A673 (cell line): ENCODE measurements at places on chromosomes 4 and X. TPM values are rescaled to one million over a fixed set of nuclear protein-coding genes. Genes with fewer than 3 reads are reported as not detected.

DNA sequence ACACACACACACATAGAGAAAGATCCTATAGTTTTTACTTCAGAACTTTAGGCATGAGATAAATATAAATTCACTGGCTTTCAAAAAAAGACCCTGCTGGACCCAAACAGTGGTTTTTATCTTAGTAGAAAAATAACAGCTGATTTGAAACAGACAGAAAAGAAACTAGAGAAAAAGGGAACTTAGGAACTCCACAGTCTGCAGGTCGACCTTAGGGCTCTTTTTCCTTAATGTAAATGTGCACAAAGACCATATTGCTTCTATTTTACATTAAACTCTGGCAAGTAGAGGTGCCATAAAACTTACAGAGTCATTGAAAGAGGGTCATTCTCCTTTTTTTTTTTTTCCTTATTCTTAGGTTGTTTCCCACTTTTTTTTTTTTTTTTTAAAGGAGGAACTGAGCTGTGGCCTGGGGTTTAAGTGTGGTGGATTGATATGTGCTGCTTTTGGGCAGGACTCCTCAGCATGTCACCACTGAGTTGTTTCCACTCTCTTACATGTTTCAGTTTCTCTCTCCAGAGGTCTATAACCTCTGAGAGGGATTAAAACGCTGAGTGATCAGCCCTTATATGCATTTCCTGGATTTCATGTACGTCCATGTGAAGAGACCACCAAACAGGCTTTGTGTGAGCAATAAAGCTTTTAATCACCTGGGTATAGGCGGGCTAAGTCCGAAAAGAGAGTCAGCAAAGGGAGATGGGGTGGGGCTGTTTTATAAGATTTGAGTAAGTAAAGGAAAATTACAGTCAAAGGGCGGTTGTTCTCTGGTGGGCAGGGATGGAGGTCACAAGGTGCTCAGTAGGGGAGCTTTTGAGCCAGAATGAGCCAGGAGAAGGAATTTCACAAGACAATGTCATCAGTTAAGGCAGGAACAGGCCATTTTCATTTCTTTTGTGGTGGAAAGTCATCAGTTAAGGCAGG, 70.8 kb upstream of the PACRGL start:
- no peak for DNase-seq
- H3K27ac ChIP-seq: no peak overlapping the region
- no peaks in the 10 kb centered on the region for H3K4me1 ChIP-seq
- no peaks in the 10 kb centered on the region for H3K36me3 ChIP-seq
- no peaks in the 10 kb centered on the region for H3K27me3 ChIP-seq

DNA sequence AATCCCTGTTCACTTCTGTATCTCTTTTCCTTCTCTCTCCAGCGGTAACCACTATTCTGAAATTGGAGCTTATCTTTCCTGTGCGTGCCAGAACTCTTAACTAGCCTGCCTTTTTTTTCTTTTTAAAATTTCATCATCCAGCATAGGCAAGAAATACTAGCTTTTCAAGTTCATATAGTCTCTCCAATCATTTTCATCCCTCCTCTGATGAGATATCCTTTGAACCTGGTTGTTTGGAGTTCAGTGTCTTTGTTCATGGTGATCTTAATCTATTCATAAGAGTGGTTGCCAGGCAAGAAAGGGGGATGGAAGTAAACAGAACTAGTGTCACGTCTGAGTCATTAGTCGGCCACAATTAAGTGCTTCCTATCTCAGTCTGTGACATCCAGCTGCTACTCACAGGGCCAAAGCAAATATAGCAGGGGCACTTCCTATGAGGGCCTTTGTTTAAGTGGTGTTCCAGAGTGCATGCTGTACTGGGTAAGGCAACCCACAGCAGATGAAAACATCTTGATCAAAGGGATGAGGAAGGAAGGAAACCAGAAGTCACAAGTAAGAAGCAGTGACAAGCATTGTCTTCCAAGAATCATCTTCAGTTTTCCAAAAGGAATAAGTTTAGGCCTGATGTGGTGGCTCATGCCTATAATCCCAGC, 56.4 kb upstream of the XIAP start:
- no peak overlapping the region for H3K27ac ChIP-seq
- no peaks in the 10 kb centered on the region for H3K4me1 ChIP-seq
- no peak overlapping the region for H3K4me3 ChIP-seq
- no peaks in the 10 kb centered on the region for H3K27me3 ChIP-seq
- peak; percentile 76 for DNase-seq

DNA sequence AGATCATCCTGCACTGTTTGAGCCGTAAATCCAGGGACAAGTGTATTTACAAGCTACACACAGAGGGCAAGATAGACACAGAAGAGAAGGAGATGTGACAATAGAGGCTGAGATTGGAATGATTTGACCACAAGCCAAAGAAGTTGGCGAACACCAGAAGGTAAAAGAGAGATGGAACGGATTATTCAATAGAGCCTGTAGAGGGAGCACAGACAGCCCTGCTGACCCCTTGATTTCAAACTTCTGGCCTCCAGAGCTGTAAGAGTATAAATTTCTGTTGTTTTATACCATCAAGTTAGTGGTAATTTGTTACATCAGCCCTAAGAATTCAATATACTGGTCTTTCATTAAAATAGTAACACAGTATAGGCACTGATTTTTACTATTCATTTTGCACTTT, 447.8 kb downstream of the FAT4 start:
- H3K4me3 ChIP-seq: no peak overlapping the region
- no peaks in the 10 kb centered on the region for H3K36me3 ChIP-seq

DNA sequence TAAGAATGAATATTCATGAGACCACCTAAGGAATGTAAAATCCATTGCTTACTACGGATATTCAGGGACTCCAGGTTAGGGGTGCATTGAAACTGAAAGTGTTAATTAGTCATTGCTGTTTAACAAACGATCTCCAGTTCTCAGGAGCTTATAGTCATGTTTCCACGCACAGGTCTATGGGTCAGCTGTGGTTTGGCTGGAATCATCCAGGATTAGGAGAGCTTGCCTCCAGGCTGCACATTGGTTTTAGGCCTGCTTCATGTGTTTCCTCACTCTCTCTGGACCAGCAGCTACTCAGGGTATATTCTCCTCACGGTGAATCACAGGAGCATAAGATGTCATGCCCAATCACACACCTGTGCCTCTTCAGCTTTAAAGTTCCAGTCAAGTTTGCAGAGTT, 98.9 kb downstream of the ATXN3L start:
- no peak for DNase-seq
- no peaks in the 10 kb centered on the region for H3K27me3 ChIP-seq
- no peaks in the 10 kb centered on the region for H3K4me1 ChIP-seq
- no peaks in the 10 kb centered on the region for H3K36me3 ChIP-seq

GRCh38 chrX:153900831-153901752, 3.4 kb upstream of the AVPR2 start:
- H3K27me3 ChIP-seq: no peaks in the 10 kb centered on the region
- H3K36me3 ChIP-seq: no peaks in the 10 kb centered on the region
- DNase-seq: peak; percentile 64
- no peaks in the 10 kb centered on the region for H3K4me1 ChIP-seq

DNA sequence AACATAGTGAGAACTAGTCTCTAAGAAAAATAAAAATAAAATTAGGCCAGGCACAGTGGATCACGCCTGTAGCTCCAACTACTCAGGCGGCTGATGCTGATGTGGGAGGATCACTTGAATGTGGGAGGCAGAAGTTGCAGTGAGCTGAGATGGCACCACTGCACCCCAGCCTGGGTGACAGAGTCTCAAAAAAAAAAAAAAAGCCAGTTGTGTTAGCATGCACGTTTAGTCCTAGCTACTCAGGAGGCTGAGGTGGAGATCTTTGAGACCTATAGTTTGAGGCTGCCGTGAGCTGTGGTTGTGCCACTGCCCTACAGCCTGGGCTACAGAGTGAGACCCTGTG, 2.5 kb downstream of the DCK start:
- no peak for DNase-seq
- H3K36me3 ChIP-seq: peaks cover 20% of the 10 kb centered on the region
- no peak overlapping the region for H3K27ac ChIP-seq
- no peaks in the 10 kb centered on the region for H3K27me3 ChIP-seq

DNA sequence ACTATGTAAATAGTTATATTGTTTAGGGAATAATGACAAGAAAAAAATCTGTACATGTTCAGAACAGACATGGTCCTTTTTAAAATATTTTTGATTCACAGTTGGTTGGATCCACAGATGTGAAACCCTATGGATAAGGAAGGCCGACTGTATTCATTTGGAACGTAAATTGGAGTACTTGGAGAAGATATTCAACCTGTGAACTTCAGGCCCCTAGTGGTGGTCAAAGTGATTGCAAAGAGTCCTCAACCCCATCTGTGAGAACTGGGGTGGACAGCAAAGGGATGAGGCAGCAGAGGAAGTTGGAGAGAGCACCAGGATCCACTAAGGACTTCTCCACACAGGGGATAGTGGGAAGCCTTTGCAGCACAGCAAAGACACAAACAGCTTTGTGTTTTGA, 6.2 kb upstream of the CXCL13 start:
- no peaks in the 10 kb centered on the region for H3K36me3 ChIP-seq
- H3K27me3 ChIP-seq: no peaks in the 10 kb centered on the region
- H3K4me1 ChIP-seq: no peaks in the 10 kb centered on the region
- H3K4me3 ChIP-seq: no peak overlapping the region
- H3K27ac ChIP-seq: no peak overlapping the region

- H3K36me3 ChIP-seq: no peaks in the 10 kb centered on the region
- H3K4me1 ChIP-seq: no peaks in the 10 kb centered on the region
- H3K27me3 ChIP-seq: no peaks in the 10 kb centered on the region
These were observed 328.7 kb upstream of the PPARGC1A start for GRCh38 chr4:24218566-24218965.

DNA sequence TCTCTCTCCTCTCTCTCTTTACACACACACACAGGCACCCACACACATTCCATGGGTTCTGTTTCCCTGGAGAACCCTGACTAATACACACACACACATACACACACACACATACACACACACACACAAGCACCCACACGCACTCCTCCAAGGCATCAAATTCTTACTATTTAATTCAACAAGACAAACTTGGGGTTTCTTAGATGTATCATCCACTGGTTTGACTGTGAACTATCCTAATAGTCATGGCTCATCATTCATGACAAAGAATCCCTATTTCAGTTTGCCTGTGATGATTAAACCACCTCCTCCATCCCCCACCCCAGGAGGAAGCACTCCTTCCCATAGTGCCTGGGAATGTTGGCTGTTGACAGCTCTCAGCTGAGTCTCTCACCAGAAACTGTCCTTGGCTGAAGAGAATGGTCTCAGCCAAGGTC, 98.2 kb downstream of the USP46 start:
- H3K4me3 ChIP-seq: no peak overlapping the region
- DNase-seq: no peak
- no peak overlapping the region for H3K27ac ChIP-seq
- no peaks in the 10 kb centered on the region for H3K4me1 ChIP-seq
- H3K27me3 ChIP-seq: no peaks in the 10 kb centered on the region
- H3K36me3 ChIP-seq: no peaks in the 10 kb centered on the region

DNA sequence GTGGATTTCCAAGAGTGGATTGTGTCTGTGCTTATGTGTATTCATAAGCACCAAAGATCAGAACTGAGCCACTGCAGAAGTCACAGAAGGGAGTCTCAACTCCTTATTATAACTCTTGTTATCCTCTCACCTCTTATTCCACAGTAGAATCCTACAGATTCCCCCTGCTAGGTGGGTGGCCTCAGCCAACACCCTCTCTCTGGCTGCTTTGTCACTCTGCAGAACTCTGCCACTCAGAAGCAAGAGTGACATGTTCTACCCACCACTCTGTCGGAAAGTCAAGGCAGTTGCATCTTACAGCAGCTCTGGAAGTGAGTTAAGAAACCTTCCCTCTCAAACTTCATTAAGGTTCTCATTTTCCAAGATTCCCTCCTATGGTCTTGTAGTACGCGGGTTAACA, 41.9 kb downstream of the PTCHD1 start:
- H3K27ac ChIP-seq: no peak overlapping the region
- DNase-seq: no peak
- no peaks in the 10 kb centered on the region for H3K36me3 ChIP-seq
- no peaks in the 10 kb centered on the region for H3K27me3 ChIP-seq

The ASMT gene
- total RNA-seq: not detected in 2 replicates

The GATA1 gene
- not detected in 2 replicates for total RNA-seq

The IL9R gene
- total RNA-seq: 0.44 and 0.56 TPM in 2 replicates

The SLC26A1 gene
- 0.22 and 0.30 TPM in 2 replicates for total RNA-seq

The TET2 gene
- 22.8 and 25.7 TPM in 2 replicates for total RNA-seq

The DGAT2L6 gene
- not detected in 2 replicates for total RNA-seq
